ENCODE measurements at places on chromosomes 5 and 9. TPM values are rescaled to one million over a fixed set of nuclear protein-coding genes. Genes with fewer than 3 reads are reported as not detected.
A peak's percentile ranks its signal among the peaks of the same experiment; 100 is the strongest.

The FRMPD1 gene
- total RNA-seq, result not detected

The COL15A1 gene
- total RNA-seq, result 29.3 TPM

DNA sequence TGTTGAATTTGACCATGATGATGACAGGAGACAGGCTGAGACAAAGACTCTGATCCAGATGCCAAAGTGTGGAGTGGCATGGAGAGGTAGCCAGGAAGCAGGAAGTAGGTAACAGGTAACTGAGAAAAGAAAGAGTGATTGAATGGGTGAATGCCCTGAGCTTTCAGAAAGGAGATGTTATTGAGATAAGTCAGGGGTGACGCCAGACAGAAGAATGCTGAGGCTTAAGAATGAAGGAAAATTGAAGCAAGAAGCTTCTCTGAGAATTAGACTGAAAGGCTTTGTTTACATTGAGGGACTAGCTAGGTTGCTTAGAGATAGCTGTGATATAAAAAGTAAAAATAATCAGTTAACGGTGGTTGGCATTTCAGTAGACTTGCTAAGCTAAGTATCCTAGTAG is 165.7 kb downstream of the PSAT1 start:
- H3K27me3 ChIP-seq, result no peaks in the 10 kb centered on the region
- H3K4me1 ChIP-seq, result no peaks in the 10 kb centered on the region
- H3K4me3 ChIP-seq, result no peak overlapping the region
- no peak overlapping the region for H3K27ac ChIP-seq

- H3K27ac ChIP-seq, result peak overlapping the region; percentile 2
- H3K27me3 ChIP-seq, result no peaks in the 10 kb centered on the region
- peaks cover 16% of the 10 kb centered on the region for H3K36me3 ChIP-seq
- no peak for DNase-seq
- H3K4me3 ChIP-seq, result no peak overlapping the region
- H3K4me1 ChIP-seq, result peaks cover 91% of the 10 kb centered on the region
Measured at GRCh38 chr5:180799902-180800801, 2.5 kb downstream of the MGAT1 start.

Measured in stomach (tissue), 19 donors.